ENCODE measurements at places on chromosomes 7 and 10.
A peak's percentile ranks its signal among the peaks of the same experiment; 100 is the strongest.

GRCh38 chr7:128166603-128167041 lies 74.5 kb upstream of the LEP start:
- DNase-seq: no peak

DNA sequence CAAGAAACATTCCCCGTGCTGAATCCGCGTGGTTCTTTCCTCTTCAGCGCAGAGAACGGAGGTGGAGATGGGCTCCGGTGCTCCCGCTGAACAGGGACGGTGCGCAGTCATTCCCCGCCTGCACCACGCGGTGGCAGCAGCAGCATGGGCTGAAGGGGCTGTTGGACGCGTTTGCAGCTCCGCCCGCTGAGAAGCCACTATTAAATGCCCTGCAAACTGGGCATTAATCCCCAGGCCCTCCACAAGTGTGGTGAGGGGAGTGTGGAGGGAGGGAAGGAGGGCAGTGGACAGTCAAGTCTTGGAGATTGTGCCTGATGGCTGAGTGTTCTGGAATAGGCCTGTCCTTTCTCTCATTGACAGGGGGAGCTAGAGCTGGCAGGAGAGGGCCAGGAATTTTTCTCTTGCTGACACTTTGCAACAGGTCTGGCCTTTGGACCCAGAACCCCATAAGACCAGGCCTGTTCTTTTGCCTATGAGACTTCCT lies 240.2 kb upstream of the INHBA start:
- peak; percentile 54 for DNase-seq

- no peak for DNase-seq
Observed at GRCh38 chr7:111401516-111401915, 160.8 kb downstream of the IMMP2L start.

GRCh38 chr10:49593998-49594397 lies 16.1 kb upstream of the SLC18A3 start:
- no peak for DNase-seq

GRCh38 chr7:37393476-37393875 lies 55.2 kb downstream of the ELMO1 start:
- no peak for DNase-seq
